ENCODE measurements at places on chromosomes 16 and 17.
A peak's percentile ranks its signal among the peaks of the same experiment; 100 is the strongest.

GRCh38 chr16:12020009-12020408 lies 43.5 kb downstream of the SNX29 start:
- DNase-seq: no peak

- DNase-seq: no peak
Observed at GRCh38 chr16:24935336-24935735, 79.8 kb downstream of the ARHGAP17 start.

- no peak for DNase-seq
Observed at GRCh38 chr17:35889818-35890773, 9.9 kb upstream of the CCL5 start.

DNA sequence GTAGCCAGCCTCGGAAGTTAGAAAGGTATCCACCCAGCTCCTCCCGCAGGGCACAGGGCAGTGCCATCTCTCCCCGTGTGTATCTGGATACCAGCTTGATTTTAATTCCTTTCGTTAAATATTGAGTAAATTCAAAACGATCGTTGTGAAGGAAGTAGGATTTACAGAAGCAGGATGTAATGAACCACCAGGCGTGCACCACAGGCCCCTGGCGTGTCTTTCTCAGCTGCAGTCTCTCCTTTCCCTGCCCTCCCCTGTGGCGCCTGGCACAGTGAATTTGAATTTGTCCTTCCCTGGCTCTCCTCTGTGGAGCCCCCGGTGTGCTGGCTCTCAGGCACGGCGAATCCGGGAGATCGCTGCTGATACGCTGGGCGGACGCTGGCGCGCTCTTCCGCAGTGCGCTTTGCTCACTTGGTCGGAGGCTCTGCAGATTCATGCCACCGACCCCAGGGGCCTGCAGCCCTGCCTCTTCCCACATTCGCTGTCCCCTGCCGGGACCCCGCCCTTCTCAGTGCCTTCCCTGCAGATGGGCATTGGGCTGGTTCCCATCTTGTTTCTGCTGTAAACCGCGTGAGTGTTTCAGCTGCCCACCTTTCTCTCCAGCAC lies 164.6 kb downstream of the RPTOR start:
- no peak for DNase-seq

DNA sequence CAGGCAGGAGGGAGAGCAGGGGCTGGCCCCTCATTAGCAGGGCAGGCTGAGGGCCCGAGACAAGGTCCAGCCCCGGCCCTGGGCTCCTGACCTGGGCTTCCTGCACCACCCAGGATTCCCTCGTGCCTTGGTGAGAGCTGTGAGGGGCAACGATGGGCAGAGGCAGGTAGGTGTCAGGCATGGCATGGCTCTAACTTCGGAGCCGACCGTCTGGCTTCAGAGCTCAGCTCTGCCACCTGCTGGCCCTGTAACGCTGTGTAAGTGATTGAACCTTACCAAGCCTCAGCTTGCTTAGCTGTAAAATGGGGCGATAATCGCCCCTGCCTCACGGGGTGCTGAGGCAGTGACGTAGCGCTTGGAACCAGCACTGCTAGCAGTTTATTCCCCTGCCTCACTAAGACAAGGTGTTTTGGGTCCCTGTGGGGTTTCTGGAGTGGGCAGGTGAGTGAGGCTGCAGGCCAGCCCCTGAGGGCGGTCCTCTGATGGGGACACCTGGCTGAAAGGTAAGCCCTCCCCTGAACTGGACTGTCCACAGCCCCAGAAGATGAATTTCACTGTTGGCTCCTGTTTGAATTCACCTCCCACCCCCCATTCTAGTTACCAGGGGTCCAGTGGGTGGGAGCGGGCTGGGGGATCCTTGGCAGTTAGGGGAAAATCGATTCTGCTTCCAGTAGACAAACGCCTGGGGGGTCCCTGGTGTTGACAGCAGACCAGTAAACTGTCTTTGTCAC lies 184.8 kb upstream of the GSE1 start:
- peak; percentile 64 for DNase-seq

GRCh38 chr16:53453928-53454327 lies 19.7 kb downstream of the RBL2 start:
- no peak for DNase-seq

DNA sequence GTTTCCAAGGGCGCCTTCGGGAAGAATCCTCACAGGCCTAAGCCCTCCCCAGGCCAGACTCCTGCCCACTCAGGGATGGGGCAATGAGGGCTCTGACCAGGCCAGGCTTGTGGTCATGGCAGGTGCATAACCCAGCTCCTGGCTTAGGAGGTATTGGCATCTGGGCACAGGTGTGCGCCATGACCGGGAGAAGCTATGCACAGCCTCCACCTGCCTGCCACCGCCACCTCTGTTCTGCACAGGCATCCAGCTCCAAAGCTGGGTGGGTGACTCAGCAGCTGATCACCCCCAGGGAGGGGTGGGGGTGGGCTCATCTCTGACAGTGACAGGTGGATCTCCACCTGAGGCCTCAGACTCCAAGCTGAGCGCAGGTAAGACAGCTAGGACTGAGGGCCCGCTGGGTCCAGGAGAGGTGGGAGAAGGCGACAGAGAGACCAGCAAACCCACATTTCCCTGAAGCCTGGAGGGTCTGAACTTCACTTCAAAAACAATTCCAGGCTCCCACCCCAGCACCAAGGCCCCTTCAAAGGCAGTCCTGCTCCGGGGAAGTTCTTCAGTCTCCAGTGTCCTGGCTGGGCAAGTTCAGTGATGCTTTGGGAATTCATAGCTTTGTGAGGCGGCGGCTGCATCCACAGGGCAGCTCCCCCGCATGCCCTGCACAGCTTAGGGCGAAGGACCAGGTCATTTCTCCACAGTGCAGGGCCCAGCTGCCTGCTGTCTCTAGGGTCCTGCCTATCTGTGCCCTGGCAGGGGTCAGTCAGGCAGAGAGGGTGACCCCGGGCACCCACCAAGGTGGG lies 121.6 kb upstream of the SMURF2 start:
- DNase-seq: peak; percentile 28

GRCh38 chr16:14004031-14004728 lies 66.9 kb upstream of the MRTFB start:
- DNase-seq: no peak

- no peak for DNase-seq
Observed at GRCh38 chr17:21510686-21511362, 134.7 kb downstream of the KCNJ12 start.

GRCh38 chr16:30429418-30429677 lies 482 bp downstream of the DCTPP1 start:
- DNase-seq: no peak

GRCh38 chr17:38327936-38328335 lies 15.8 kb downstream of the GPR179 start:
- no peak for DNase-seq

GRCh38 chr17:21201874-21202273 lies 12.1 kb downstream of the TMEM11 start:
- no peak for DNase-seq

DNA sequence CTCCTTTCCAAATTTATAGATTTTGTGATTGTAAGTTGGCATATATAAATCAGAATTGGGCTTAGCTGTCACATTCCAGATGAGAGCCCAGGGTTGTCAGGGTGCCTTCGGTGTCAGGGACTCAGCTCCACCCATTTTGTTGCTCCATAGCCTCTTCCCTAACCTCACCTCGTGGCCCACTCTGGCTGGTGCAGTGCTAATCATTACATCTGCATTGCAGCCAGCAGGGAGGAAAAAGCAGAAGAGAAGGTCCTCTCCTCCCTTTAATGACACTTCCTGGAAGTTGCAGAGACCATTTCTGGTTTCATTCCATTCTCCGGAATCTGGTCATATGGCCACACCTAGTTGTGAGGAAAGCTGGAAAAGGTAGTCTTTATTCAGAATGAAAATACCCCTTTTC lies 113.3 kb downstream of the CCT6B start:
- no peak for DNase-seq

DNA sequence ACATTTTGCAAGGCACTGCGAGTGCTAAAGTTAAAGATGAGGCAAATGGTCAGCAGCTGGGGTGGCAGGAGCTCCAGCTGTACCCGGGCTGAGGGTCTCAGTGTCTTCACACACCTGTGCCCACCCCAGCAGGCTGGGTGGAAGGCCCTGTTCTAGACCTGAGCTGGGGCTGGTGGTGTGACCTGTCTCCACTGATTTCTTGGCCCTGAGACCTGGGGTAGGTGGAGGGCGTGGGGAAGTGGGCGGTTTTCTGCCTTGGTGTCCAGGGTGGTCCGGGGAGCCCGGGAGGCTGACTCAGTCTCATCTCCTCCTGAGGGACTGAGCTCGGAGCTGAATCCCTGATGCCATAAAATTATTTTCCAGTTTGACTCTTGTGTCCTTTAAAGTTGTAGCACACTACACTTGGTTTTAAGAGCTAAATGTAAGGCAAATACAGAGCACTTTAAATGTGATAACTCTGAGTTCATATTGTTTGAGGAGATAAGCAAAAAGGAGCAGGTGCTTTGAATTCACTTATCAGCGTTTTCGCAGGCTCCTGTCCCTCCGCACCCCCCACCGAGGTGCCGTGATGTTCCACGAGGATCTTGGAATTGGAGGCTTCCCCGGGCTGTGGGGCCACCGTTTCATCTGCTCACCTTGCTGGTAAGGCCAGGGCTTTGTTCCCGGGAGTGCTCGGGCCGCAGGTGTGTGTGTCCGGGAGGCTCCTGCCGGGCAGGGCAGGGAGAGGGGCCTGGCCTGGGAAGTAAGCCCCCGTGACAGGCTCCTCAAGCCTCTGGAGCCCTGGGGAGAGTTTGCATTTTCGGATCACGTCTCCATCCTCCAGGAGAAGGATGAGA lies 117.0 kb downstream of the AATF start:
- no peak for DNase-seq

DNA sequence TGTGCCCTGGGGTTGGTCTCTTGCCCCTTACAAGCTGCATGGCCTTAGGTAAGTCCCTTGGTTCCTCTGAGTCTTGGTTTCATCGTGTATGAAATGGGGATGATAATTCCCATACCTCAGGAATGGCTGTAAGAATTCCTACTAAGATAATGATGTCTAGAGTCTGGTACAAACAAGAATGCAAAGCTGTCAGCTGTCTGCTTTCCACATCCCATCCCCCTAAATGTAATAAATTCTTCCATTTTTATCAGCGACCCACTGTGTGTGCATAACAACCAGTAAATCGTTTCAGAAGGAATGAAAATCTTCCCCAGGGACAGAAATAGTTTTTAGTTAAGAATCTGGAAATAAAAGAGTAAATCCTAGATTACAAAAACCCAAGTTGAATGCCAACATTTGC lies 95.4 kb downstream of the CPPED1 start:
- no peak for DNase-seq

DNA sequence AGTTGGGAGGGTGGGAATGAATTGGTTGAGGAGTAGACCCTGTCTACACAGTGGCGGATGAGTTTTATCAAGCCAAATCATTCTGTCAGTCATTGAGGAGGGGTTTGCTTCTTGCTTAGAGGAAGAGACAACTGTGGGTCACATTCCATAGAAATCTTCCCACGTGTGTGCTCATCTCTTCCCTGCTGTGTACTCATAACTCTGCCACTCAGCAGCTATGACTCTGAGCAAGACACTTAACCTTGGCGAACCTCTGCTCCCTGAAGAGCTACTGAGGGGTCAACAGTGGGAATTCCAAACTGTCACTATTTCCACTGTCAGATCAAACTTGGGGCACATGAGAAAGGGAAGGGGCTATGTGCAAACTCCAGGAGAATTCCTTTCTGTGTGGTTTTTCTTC lies 72.6 kb upstream of the COX10 start:
- no peak for DNase-seq

DNA sequence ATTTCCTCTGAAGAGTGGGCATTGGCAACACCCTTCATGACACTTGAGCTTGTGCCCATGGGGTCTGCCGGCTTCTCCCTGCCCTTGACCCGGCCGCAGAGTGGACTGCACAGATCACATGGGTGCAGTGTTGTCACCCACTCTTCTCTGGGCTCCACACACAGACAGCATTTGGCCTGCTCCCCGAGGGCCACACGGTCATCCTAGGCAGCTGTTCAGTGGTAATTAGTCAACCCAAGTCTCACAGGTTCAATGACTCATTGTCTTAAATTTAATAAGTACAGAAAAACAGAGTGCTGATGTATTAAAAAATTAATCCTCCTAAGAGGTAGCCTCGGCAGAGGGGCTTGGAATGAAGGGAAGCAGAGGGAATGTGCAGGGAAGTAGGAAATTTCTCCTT lies 204.8 kb downstream of the MSI2 start:
- peak; percentile 54 for DNase-seq

DNA sequence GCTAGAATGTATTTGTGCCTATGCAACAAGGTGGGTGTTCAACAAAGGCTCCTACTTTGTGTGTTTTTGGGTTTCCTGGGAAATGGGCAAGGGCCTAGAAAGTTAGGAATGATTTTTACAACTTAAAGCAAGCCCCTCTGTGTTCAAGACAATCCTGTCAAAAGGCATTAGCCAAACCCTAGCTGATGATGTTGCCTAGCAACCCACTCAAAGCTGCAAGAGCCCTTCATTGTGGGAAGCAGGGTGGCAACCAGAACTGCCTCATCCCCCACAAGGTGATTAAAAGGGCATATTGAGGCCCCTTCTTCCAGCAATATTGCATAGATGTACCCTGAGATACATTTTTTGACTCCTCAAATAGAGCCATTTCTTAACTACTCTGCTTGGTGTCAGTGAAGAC lies 16.0 kb upstream of the RASL10B start:
- DNase-seq: no peak

- no peak for DNase-seq
Observed at GRCh38 chr16:56749672-56750491, 20.0 kb downstream of the NUP93 start.

DNA sequence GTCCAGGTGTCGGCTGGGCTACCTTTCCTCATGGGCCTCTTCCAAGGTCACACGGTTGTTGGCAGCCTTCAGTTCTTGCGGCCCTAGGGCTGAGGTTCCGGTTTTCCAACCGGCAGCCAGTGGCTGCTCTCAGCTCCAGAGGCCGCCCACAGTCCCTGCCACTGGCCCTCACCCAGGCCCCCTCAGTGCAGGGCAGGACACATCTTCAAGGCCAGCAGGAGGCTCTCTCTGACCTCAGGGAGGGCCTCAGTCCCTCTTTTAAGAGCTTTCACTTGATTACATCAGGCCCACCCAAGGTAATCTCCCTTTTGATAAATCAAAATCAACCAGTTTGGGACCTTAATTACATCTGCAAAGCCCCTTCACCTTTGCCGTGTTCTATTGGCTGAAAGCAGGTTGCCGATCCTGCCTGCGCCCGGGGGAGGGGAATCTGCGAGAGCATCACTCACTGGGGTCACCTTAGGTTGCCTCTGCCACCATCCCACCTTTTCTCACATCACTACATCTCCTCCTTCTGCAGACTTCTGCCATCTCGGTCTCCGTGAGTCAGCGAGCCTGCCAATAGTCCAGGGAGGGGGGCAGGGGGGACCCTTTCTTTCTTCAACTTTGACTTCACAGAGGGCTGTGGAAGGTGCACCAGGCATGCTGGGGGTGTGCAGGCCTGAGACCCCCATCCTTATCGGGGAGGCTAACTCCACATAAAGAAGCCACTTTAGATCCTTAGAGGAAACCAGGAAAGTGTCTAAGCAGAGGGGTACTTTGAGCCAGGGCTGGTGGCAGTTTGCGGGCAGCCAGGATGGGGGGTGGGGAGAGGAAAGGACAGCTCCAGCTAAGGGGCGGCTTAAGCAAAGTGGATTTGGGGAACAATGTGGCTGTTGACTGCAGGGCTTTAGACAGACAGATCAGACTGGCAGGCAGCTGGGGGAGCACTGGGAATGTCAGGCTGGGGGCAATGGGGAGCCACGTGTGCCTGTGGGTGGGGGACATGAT lies 28.8 kb upstream of the NXPH3 start:
- DNase-seq: no peak

DNA sequence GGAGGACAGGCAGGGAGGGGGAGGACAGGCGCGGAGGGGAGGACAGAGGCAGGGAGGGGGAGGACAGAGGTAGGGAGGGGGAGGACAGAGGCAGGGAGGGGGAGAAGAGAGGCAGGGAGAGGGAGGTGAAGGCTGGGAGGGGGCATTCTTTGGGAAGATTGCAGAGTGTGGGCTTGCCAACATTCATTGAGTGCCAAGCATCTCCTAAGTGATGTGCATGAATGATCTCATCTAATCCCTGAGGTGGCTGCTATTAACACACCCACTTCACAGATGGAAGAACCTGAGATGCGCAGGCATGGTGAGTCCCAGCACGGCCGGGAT lies 58.3 kb downstream of the NT5M start:
- DNase-seq: no peak

Data from activated T-cell treated with anti-CD3 and anti-CD28 coated beads, Interleukin-2, amount 50 U/mL, for 24 hours (primary cell).